ENCODE measurements at places on chromosomes 6 and 20.
A peak's percentile ranks its signal among the peaks of the same experiment; 100 is the strongest.

DNA sequence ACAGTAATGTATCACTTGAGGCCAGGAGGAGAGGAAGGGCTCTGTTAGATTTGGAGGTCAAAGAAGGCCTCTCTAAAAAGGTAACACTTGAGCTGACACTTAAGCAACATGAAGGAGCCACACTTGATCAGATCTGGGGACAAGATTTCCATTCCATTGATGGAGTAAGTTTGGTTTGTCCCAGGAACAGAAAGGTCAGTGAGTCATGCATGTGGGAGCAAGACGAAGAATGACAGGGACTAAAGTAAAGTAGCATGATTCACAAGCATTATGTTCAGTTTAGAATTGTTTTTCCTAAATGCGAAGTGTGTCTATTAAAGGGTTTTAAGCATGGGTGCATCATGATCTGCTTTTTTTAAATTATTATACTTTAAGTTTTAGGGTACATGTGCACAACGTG, 47.4 kb downstream of the COL21A1 start:
- DNase-seq: no peak

GRCh38 chr20:45095805-45096238, 5.1 kb downstream of the KCNS1 start:
- DNase-seq: no peak

DNA sequence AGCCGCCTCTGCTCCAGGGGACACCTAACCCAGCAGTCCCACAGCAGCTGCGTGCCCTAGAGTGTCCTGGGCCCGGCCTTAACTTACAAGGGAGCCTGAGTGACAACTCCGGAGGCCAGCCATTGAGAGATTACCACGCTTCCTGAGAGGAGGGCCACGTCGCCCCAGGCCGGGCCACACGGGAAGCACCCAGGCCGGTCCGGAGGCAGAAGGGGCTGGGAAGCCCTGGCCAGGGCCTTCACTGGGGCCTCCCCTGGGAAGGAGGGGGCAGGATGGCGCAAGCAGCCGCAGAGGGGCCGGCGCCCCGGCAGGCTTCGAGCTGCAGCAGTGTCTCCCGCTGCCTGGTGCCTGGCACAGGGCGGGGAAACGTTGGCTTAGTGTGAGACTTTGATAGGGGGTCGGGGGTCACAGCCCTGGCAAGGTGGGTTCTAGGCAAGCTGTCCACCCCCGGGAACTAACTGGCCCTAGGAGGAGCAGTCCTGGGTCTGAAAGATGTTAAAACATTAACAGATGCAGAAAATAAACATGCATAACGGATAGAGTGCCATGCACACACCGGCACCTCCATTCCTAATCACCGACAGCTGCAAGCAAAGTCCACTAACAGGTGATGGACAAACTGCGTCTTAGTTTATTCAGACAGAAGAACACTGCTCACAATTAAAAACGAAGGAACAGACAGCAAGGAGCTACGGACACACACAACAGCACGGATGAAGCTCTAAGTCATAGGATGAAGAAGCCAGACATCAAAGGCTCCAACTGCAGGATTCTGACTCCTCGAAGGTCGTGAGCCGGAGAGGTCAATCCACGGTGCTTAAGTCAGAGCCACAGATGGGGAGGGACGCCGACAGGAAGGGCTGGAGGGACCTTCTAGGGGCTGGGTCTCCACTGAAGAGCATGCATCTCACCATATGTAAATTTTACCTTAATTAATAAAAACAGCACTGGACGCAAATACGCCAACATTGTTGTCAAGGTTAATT, 17.4 kb downstream of the CHRNA4 start:
- DNase-seq: no peak

DNA sequence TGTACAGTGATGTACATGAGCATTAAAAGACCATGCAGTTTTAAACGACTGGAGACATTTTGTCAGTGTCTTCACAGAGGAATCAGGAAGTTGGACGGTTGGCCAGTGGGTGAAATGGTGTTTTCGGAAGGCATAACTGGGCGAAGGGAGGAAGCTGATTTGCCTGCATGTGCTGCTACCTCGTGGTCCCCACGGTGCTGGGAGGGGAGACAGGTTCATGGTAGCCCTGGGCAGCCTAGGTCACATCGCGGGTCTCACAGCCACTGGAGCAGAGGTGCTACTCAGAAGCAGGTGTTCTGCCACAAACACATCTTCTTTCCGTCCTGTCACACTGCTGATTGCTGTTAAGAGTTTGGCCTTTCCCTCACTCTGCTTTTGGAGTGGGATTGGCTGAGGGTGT, 35.2 kb downstream of the HIVEP1 start:
- no peak for DNase-seq

DNA sequence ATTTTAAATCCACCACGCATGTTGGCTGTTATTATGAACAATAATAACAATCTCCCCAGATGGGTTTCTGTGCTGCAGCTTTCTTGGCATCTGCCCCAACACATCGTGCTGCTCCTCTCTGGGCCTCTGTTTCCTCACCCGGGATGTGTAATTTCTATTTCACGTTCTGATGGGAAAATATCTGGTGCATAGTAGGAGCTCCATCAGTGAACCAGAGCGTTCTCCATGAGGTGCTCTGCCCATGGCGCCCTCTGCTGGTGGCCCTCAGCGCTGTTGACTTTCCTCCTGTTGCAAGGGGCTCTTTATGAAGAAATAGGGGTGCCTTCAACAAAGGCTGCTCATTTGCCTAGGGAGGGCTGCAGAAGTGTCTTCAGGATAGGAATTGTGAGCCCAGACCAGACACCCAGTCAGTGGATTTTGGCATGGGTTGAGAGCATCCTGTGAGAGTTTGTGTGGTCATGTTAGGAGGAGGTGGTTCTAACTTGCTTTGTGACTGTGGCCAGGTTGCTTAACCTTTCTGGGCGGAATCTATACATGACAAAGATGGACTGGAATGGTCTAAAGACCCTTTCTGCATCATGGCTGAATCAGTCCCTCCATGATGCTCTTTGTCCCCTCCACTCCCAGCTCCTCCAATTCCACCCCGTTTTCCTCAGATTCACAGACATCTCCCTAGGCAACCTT, 8.1 kb downstream of the SCRT2 start:
- DNase-seq: no peak

- no peak for DNase-seq
Observed at GRCh38 chr6:37459981-37460800, 27.2 kb downstream of the CMTR1 start.

GRCh38 chr6:130018744-130019325, 454 bp downstream of the L3MBTL3 start:
- DNase-seq: no peak

GRCh38 chr6:157514659-157515496, 133.9 kb downstream of the ZDHHC14 start:
- peak; percentile 49 for DNase-seq

GRCh38 chr6:164661716-164662115, 647.7 kb downstream of the C6orf118 start:
- DNase-seq: no peak

- DNase-seq: no peak
Observed at GRCh38 chr6:97068211-97068610, 143.7 kb downstream of the KLHL32 start.

- no peak for DNase-seq
Observed at GRCh38 chr6:63683071-63683603, 47.5 kb downstream of the PHF3 start.

DNA sequence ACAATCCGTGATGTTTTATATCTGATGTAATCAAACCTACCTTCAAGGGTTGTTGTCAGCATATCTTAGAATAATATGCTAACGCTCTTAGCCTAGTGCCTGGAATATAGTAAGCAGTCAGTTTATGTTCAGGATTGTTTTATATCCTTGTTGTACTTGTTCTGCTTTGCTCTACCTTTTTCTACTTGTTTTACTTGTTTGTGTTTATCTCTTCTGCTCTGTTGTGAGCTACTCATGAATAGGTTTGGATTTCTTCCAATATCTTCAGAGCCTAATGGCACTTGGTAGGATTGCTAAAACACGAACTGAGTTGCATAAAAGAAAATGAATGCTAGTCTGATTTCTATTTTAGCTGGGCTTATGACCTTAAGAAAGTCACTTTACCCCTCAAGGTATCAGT, 40.1 kb downstream of the DNAH8 start:
- no peak for DNase-seq

- DNase-seq: no peak
Observed at GRCh38 chr20:63661108-63661507, 3.0 kb downstream of the RTEL1 start.

DNA sequence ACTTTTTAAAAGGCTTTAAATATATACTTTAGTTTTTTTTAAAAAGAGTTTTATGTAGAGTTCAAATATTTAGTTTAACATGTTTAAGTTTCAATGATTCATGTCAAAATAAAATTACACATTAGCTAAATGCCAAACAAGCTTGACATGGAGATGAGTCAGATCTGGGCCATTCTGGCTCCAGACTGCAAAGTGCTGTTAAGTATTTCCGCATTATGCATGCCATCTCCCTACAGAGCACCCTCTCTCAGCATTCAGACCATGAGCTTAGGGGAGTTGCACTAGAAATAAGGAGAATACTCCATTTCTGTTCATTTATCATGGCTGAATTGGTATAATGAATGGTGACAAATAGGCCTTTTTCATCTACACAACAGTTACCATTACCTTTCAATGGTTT, 21.5 kb upstream of the HS3ST5 start:
- DNase-seq: no peak

GRCh38 chr20:32544260-32544722, 40.8 kb downstream of the NOL4L start:
- no peak for DNase-seq

DNA sequence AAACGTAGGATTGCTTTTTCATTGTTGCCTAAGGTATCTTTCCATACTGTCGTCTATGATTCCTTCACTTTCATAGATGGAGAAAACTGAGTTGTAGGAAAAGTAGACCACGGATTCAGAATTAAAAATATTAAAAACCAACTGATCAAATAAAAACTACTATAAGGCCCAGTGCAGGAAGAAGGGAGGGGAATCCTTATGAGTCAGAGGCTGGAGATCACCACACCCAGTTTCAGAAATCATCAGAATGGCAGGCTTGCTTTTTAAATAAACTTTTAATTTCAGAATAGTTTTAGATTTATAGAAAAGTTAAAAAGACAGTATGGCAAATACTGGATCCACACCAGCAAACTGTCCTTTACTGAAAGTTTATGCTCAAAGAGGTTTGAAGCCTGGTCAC, 32.0 kb upstream of the POPDC3 start:
- no peak for DNase-seq

DNA sequence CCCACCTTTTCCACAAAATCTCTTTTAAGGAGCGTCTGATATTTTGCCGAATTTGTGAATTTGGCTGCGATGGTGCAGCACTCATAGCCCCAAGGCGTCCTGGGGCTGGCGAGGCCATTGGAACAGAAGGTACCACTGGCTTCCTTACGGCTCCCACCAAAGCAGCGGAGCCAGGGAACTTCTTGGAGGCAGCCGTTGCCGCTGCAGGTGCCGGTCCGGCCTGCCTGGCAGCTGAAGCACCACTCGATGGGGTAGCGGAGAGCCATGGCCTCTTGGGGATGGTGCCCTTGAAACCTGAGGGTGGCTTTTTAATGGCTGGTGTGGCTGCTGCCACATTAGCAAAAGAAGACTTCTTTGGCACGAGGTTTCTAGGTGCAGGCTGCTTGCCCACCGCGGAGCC, 29.8 kb downstream of the DIDO1 start:
- no peak for DNase-seq

- DNase-seq: no peak
Observed at GRCh38 chr6:161108916-161109315, 117.3 kb downstream of the MAP3K4 start.

- no peak for DNase-seq
Observed at GRCh38 chr6:157145656-157146285, 177.5 kb downstream of the TMEM242 start.

- no peak for DNase-seq
Observed at GRCh38 chr6:103680116-103680515, 1179.6 kb downstream of the HACE1 start.

GRCh38 chr6:148240861-148241477, 101.7 kb upstream of the SASH1 start:
- DNase-seq: peak; percentile 51

DNA sequence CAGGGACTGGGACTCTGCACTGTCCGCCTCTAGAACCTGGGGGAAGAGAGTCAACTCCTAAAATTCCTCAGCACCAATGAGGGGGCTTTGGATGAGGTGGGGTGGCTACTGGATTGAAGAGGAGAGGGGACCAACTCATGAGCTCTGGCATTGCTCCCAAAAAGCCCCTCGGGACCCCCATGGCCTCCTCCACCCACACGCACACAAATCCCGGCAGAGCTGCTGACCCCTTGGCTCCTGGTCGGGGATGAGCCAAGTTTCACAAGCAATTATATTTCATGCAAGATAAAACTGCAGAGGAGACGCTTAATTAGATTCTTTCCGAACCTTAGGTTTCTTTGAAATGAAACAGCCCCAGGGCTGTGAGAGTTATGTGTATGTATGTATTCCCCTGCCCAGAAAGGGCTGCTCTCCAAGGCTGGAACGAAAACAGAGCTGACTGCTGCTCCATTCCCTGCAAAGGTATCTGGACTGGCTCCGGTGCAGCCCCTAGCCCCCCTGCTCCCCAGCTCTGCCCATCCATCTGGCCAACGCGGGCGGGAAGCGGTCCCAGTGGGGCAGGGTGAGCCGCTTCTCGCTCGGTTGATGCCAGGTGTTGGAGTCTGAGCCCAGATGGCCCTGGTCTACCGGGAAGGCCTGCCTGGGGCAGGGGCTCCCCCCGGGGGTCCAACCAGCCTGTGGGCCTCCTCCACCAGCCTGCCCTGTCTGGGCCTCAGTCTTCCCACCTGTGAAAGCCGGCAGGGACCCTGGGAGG, 46.8 kb upstream of the STX16 start:
- no peak for DNase-seq

DNA sequence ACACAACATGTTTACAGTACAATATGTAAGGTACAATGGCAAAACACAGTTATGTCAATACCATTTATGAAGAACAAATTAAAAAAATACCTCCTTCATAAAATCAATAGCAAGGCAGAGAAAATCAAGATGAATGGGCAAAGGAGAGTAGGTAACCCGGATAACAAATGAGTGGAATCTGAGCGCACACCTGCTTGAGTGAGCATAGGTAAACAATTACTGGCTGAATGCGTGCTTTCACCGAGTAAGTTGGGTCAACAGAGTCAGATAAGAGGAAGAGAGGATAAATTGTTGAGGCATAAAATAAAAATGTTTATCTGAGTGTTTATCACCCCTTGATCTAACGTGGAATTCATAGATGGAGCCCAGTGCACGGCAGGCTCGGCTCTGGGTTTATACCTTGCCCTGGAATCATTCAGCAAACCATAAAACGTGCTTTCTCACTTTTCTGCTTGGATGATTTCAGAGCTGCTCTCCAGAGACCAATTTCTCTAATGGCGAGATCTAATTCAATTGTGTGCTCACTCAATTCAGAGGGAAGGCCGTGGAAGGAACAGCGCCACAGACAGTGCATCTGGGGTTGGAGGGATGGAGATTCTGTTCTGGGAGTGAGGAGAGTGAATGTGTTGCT, 224.8 kb upstream of the MAP3K7 start:
- no peak for DNase-seq

GRCh38 chr6:168452685-168453377, 11.8 kb downstream of the SMOC2 start:
- no peak for DNase-seq
